Naive thymus-derived CD8-positive, alpha-beta T cell (primary cell): ENCODE measurements at places on chromosomes 4 and X.
A peak's percentile ranks its signal among the peaks of the same experiment; 100 is the strongest.

DNA sequence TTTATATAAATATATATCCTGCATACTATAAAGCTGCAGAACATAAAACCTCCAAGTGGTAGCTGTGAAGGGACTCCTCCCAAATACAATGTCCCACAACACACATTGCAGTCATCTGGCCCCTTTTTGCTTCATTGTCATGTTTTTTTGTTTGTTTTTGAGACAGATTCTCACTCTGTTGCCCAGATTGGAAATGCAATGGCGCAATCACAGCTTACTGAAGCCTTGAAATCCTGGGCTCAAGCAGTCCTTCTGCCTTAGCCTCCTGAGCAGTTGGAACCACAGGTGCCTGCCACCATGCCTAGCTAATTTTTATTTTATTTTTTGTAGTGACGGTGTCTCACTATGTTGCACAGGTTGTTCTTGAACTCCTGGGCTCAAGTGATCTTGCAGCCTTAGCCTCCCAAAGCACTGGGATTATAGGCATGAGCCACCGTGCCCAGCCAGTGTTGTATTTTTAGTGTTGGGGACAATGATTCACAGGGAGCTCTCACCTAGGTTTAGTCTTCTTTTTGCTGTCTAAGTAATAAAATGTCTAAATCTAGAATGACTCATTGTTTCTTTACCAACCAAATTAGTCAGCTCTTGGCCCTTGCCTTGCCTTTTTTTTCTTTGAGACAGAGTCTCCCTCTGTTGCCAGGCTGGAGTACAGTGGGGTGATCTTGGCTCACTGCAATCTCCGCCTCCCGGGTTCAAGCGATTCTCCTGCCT is 24.0 kb upstream of the XIAP start:
- DNase-seq, result no peak

DNA sequence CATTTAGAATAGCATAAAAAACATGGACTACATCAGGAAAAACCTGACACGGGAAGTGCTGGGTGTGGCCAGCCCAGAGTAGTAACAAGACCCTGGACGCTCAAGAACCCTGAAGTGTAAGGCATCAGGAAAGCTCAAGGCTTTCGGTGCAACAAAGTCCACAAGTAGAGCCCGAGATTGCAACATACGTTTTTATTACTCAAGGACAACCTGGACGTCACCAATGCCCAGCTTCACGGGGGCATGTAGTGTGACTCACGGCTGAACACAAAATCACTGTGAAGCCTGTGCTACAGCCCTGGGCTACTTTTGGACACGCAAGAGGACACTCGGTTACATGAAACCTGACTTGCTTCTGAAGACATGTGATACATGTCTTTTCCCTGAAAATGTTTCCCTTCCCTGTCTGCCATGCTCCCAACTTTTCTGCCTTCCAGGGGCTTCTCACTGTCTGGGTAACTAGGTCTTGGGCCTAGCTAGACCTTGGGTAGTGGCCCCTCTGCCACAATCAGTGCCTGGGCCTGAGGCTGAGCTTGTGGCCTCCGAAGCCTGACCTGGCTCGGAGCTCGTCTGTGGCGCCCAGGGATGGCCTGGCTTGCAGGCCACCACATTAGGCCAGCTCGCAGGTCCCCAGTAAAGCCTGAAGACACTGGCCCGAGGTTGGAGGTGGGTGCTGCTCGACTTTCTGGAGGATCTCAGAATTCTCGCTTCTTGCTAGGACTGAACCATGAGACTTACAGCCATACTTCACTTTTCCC is 9.2 kb downstream of the IRAK1 start:
- DNase-seq, result no peak

DNA sequence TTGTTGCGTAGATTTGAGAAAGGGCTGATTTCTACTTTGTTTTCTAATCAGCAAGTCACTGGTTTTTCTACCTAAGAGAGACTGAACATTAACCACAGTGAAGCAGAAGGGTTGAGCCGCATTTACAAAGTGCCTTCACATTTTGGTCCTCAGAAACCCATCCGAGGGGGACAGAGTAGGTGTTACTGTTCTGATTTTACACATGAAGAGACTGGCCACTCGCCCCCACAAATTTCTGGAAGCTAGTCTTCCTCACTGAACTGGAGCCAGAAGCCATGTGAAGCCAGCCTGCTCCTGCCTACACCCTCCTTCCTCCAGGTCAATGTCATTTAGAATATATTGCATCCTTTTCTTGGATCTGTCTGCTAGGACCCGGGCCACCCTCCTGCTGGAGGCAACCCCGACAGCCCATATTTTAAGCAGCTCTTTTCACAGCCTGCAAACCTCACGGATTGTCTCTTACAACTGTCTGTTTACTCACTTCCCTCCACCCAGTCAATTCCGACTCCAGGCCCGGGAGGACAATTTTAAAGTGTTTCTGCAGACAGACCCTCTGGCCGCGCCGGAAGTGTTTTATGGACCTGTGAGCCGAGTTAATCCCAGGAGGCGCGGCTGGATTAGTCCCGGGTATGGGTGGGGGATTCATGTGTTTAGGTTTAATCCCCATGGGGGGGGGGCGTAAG is 73.2 kb upstream of the BCOR start:
- DNase-seq, result no peak

DNA sequence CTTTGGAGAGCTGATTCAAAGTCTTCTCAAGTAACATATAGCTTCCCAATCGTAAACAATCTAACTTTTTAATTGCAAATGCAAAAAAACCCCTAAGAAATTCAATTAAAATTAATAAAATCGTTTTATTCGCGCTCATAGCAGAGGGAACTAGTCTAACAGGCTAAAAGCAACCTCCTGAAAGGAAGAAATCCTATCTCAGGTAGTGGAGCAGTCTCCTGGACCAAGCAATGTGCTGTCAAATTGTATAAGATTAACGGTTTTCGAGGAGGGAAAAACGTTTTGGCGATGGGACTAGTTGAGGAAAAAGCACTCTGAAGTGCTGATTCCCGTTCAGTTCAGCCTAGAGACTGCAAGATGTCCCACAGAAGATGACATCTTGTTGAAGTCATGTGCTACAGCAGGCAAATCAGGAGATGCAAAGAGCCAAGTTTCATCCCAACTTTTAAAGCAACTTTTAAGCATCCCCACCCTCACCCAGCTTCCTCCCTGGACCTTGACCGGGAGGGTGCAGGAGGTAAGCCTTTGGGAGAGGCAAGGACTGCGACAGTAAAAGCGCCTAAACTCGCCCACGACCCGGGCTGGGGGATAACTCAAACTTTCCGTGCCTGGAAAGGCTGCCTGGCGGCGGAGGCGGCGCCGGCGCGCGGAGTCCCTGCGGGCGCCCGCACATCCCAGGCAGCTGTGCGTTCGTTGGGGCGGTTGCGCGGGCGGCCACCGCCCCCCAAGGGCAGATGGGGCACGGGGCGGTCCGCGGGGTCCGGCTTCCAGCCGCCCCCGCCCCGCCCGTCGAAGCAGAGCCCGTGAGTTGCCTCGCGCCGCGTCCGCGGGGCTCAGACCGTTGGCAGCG is 784 bp downstream of the MAP7D3 start:
- peak; percentile 15 for DNase-seq

DNA sequence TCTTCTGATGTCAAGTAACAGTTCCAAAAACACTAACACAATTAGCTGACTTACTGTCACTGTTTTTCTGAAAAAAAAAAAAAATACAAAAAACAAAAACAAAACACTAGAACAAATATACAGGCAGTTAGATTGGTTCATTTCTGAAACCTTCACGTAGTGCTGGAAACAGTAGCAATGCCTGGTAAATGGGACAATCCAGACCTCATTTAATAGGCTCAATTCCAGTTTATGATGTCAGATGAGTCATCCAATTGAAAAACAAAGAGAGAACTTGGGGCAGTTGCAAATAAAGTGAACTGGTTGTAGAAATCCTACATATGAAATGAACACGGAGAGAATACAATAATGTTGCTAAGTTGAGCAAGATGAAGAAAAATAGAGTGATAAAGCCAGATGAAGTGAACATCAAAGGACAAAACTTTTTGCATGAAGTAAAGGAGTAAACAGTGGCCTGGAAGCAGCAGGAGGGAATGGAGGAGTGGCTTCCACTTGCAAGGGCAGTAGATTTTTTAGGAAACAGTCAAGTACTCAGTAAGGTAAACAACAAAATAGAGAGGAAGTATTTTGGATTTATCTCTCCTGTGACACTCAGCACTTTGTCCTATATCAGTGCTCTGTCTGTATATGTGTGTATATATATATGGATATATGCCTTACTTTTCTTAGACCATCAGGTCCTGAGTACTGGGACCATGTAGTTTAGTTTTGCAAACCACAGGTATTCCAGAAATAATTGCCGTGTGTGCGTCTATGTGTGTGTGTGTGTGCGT is 39.3 kb upstream of the MAGEA10 start:
- DNase-seq, result no peak

DNA sequence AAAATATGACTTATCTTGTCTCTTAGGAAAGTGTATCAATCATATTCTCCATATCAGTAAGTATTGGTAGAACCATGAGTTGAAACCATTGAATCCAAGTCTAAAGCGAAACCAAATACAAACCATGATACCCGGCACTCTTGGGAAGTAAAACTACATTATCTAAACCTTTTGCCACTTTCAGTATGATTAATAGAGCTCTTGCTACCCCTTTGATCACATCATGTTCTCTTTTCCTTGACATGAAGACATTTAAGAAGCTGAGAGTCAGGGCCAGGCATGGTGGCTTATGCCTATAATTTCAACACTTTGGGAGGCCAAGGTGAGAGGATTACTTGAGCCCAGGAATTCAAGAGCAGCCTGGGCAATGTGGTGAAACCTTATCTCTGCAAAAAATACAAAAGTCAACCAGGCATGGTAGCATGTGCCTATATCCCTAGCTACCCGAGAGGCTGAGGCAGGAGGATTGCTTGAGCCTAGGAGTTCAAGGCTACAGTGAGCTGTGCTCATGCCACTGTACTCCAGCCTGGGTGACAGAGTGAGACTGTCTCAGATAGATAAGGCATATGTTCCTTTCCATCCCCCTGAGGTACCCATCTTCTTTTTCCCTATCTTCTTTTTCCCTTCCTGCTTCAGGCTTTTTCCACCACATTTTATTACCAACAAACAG is 45.4 kb downstream of the CEP135 start:
- no peak for DNase-seq

DNA sequence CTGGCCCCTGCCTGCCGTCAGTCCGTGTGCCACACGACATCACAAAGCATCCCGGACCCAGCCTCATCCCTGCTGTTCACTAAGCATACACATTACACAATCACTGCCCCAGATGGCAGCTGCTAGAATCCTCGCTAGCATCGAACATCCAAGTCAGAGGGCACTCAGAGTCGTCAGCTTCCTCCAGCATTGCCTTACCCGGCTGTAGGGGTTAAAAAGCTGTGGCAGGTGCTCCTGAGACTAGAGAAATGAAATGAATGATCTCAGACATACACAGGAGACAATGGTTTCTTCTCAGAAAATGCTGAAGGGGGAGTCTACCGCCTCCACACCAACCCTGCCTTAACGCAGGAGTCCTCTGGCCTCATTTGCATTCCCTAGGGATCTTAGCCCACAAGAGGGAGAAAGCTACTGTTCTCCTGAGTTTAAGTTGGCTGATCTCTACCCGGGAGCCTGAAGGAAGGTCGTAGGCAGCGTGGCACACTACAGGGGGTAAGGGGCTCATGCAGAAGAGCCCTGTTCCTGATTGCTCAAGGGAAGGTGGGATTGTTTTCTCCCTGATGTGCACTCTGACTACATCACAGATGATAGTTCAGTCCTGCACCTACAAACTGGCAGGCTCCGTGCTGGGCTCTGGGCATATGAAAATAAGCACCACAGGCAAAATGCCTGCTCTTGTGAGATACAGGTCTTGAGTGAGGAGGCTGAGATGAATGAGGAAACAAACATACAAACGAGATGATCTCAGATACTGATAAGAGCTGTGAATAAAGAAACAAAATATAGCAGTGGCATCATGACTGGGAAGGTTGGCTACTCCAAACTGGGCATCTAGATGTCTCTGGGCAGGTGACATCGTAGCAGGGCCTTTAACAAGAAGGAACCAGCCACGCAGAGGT is 2.6 kb upstream of the KIAA0232 start:
- DNase-seq, result no peak

- DNase-seq, result no peak
Observed at GRCh38 chr4:114015444-114015899, 36.0 kb upstream of the ARSJ start.

- DNase-seq, result no peak
Observed at GRCh38 chrX:45309096-45309495, 108.4 kb upstream of the DIPK2B start.

DNA sequence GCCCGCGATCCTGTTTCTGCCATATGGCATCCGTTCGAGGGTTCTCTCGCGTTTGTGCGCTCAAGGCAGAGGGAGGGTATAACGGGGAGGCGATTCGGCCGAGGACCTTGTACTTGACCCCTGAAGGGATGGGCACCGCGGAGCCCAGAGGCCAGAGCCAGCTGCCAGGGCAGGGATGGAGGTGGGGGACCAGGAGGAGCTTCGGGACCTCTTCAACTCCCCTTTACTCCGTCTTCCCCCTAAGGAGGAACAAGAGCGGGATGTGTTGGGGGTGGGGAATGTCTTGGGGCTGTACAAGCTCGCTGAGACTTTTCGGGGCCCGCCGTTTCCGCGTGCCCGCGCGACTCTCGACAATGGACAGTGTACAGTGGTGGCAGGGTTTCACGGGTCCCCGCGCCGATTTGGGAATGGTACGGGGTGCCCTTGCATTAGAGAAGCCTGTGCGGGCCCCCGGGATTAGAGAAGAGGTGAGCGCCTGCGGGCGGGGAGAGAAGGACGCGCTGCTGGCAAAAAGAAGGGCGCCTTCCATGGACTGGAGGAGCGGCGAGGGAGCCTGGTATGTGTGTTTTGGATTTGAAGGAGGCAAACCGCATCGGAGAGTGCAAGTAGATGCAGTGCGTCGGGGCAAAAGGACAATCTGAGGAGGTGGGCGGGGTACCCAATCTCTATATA is 760 bp downstream of the UGT8 start:
- no peak for DNase-seq

DNA sequence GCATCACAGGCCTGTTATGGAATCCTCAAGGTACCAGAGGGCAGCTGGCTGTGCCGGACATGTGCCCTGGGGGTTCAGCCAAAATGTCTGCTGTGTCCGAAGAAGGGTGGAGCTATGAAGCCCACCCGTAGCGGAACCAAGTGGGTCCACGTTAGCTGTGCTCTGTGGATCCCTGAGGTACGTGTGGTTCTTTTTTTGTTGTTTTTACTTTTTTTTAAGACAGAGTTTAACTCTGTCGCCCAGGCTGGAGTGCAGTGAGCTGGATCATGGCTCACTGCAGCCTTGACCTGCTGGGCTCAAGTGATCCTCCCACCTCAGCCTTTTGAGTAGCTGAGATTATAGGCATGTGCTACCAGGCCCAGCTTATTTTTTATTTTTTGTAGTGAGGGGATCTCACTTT is 46.1 kb downstream of the JADE1 start:
- DNase-seq, result no peak
